ENCODE measurements at places on chromosomes 6 and 20.

- DNase-seq, result no peak
Observed at GRCh38 chr20:62987114-62987513, 19.6 kb downstream of the BHLHE23 start.

- DNase-seq, result no peak
Observed at GRCh38 chr20:63196768-63197470, 19.0 kb downstream of the YTHDF1 start.

DNA sequence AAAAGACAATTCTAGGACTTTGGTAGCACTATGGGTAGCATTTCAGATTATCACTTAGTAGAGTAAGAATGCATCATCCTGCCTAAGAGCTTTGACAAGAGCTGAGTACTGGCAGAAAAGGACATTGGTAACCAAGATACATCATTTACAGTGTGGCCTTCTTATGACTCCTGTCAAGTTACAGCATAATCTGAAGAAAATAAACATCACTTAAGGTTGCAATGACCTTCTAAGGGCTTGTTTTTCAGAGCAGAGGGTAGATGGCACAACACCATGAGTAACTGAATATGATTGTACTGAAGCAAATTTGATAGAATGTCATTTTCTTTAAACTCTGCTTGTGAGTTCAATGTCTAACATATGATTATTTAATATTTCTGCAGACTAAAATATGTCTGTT lies 822.6 kb downstream of the TBC1D32 start:
- no peak for DNase-seq

DNA sequence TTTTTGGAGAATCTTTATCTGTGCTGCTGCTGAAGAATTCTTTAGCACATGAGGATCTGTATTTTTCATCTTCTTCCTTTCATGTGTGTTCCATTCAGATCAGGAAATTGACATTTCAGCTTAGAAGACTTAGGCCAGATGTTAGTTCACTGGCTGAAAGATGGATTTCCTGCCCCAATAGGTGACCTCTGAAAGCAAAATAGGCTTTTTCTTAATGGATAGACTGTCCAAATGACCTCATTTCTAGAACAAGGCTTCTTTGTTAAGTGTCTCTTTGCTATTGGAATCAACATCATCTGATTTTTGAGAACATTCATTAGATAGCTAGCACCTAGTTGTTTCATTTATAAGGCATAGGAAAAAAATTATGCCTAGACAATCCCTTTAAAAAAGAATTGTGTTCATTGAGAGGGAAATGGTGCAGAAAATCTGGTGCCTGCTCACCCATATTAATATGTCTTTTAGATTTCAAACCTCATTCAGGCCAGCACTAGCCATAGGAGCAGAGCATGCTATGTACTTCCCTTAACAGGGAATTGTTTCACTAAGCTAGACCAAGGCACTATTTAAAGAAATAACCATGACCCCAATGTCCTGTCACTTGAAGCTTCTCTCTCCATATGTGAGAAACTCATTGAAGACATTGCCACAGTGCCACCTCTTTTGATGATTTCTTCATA lies 13.6 kb upstream of the SASH1 start:
- DNase-seq, result no peak

DNA sequence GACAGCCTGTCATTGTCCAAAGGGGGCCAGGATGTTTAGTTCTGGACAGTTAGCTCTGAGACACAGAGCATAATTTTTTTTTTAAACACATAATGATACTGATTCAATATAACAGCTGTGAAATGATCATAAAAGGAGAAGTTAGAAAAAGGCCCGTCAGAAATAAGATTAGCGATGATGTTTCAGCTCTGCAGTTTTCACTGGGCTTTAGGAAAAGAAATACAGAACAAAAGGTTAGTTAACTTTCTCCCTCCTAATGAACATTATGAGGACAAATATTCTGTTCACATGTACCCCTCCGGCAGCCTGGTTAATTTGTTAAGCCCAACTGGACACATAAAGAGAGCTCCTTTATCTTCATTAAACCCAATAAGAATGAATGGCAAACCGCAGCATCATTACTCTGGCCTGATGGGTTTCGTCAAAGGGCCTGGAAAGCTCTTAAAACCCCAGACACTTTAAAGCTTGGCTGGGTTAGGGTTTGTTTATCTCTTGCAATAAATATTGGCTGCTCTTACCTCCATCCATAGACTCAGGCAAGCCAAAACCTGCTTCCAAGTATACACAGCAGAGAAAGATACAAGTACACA lies 394.6 kb downstream of the KIF16B start:
- no peak for DNase-seq

DNA sequence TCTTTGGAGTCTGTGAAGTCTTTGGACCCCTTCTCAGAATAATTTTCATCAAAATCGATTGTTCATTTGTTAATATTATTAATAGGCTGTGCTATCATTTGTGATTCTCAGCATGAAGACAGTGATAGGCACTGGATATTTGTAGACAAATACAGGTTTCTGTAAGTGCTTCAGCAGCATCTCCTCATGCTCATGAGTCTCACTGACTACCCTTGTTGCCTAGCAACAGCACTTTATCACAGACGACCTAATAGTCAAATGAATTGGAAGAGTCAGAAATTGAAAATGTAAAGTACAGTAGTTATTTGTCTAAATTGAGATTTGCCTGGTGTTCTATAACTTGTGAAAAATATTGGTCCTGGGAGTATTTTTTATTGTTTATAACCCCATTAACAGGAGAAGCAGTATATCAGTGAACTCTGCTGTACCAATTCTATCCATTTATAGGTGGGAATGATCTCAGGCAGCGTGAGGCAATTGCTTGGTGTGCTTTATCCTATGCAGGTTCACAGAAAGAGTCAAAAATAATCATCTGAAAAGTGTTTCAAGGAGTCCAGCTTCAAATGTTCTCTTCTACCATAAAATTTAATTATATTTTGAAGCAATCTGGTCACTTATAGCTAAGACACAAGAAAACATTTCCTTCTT lies 684.6 kb downstream of the RFPL4B start:
- DNase-seq, result no peak

DNA sequence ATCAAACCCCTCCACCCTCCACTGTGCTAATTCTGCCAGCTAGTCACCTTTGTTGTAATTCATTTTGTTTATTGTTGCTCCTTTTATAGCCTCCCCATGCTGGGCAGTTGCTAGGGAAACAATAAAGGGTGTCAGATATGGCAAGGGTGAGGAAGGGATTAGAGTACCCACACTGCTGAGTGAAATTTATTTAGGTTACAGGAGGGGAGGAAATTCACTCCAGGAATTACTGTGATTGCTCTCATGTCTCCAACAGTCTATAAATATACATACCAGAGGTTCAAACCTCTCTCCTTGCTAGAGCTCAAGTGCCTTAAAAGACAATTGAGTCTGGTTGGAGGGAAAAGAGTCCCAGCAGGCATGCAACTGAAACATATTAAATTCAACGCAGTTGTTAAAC lies 90.6 kb upstream of the ADGRF1 start:
- DNase-seq, result peak; percentile 63

DNA sequence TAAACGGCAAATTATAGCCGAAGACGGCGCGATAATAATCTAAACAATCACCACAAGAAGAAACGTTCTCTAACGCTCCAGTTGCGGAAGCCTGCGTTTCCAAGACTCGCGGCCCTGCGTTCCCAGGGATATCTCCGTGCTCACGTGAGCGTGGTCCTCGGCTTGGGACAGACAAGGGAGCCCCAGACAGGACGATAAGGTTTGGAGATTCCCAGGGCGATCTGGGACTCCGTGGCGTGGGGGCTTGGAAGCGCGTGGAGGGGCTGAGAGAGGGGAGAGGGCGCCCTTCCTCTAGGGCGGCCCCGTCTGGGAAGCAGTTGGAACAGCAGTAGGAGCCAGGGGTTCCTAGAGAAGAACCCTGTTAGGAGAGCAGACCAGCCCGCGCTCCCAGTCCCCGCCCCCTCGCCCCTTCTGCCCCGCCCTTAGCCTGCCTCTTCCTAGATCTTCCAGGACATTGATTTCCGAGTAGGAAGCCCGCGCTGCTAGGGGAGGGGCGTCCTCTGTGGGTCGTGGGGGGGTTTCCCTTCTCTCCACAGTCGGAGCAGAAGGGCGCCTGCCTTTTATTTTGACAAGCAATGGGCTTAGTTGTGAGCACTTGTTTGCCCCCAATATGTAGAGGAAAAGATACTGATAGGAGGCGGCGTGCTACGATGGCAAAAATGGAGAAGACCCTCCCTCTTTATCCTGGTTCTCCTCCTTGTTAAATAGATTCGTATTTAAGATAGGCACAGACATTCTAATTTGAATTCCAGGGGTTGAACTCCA lies 10.6 kb downstream of the NRN1 start:
- DNase-seq, result peak; percentile 14

- DNase-seq, result peak; percentile 5
Observed at GRCh38 chr6:39865011-39865888, 69.0 kb downstream of the MOCS1 start.

DNA sequence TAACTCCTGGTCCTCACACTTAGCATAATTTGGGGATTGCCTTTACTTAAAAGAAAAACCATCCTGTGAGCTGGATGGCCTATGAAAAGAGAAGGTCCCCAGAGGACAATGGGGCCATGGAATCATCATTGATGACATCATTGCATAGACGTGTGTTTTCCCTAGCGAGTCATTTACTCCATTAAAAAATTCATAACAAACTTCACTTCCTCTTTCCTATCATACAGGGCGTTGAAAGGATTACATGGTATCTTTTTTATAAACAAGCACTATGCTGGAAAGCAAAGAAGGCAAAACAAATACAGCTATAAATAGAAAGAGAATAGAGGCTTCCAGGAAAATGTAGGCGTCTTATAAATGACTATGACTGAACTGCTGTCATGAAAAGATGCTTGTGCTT lies 11.3 kb upstream of the COL12A1 start:
- no peak for DNase-seq

- DNase-seq, result no peak
Observed at GRCh38 chr6:16162003-16162402, 33.1 kb downstream of the MYLIP start.

- no peak for DNase-seq
Observed at GRCh38 chr6:123896869-123897268, 93.2 kb downstream of the NKAIN2 start.

GRCh38 chr6:109623288-109623687 lies 67.7 kb downstream of the AK9 start:
- no peak for DNase-seq

- no peak for DNase-seq
Observed at GRCh38 chr6:141103246-141103645, 1029.5 kb upstream of the GJE1 start.

GRCh38 chr6:82521861-82522260 lies 158.2 kb downstream of the TPBG start:
- DNase-seq, result no peak

GRCh38 chr6:100099189-100100074 lies 105.4 kb upstream of the MCHR2 start:
- peak; percentile 26 for DNase-seq

DNA sequence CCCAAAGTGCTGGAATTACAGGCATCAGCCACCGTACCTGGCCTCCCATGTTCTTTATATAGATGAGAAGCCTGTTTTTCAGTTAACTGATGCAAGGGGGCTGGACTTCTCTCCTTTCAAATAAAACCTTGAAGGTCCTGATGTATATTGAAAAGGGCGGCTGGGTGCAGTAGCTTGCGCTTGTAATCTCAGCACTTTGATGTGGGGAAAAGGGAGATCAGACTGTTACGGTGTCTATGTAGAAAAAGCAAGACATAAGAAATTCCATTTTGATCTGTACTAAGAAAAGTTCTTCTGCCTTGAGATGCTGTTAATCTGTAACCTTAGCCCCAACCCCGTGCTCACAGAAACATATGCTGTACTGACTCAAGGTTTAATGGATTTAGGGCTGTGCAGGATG lies 16.1 kb upstream of the SAMHD1 start:
- no peak for DNase-seq

GRCh38 chr6:101266063-101266462 lies 127.4 kb upstream of the GRIK2 start:
- DNase-seq, result no peak

GRCh38 chr20:956330-956951 lies 40.3 kb upstream of the ANGPT4 start:
- DNase-seq, result peak; percentile 39

GRCh38 chr6:127457456-127458064 lies 1.6 kb downstream of the KIAA0408 start:
- DNase-seq, result no peak

DNA sequence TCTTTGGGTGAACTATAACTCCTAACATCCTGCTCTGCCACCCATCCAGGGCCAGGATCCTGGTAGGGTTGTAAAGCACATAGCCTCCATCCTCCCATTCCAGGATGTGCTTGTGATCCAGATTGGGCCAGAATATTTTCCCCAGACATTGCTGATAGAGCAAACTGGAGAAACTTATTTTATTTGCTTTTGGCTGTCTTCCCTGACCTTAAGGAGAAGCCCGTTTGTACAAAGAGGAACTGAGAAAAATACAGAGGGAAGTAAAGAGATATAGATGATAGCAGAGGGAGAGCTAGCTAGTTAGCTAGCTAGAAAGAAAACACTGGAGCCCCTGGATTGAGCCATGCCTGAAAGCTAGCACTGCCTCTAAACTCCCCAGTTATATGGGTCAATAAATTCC lies 9.0 kb upstream of the HDAC2 start:
- no peak for DNase-seq

DNA sequence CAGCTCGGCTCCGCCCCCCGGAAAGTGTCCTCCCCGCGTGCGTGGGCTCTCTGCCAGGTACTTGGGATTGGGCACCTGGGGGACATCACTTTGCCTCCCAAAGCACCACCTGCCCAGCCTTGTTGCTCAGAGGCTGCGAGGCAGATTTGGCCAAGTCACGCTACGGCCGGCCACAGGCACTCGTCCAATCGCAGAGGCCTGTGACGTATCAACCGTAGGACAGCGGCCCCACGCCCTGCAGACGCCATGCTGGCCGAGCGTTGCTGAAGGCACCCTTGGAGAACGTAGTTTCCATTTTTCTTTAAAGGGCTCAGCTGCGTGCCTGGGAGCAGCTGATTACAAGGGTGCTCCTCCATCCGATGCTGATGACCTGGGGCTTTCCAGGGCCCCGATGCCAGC lies 3.1 kb downstream of the NTSR1 start:
- peak; percentile 84 for DNase-seq

- DNase-seq, result no peak
Observed at GRCh38 chr20:59463541-59463940, 140.8 kb upstream of the PHACTR3 start.

- DNase-seq, result no peak
Observed at GRCh38 chr6:13641315-13641714, 26.2 kb downstream of the NOL7 start.

DNA sequence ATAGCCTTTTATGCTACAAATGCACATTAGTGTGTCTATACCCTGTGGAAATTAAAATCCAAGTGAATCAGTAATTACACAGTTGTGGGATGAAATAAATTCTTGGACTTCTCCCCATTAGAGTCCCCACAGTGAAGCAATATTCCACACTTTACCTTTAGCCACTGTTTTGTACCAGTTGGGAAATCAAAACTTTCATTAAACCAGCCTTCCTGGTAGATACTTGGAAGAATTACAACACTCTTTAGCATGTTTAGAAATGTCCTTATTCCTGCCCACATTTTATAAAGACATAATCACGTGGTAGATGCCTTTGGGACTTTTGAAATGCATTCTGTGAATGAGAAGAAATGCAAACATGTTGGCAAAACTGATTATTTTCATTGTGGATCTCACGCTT lies 49.0 kb upstream of the ANKEF1 start:
- DNase-seq, result no peak

Data from COR-L47 (cell line).